ENCODE measurements at places on chromosomes 12 and 14. TPM values are rescaled to one million over a fixed set of nuclear protein-coding genes. Genes with fewer than 3 reads are reported as not detected.

DNA sequence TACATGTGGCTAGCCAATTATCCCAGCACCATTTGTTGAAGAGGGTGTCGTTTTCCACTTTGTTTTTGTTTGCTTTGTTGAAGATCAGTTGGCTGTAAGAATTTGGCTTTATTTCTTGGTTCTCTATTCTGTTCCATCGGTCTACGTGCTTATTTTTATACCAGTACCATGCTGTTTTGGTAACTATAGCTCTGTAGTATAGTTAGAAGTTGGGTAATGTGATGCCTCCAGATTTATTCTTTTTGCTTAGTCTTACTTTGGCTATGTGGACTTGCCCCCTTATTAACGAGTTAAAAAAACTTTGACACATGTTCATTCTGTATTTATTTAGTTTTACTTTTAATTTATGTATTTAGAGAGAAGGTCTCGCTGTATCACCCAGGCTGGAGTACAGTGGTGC is 120.4 kb downstream of the ADCK1 start:
- no peak for DNase-seq

Gene CHFR
- total RNA-seq = 50.2 TPM

DNA sequence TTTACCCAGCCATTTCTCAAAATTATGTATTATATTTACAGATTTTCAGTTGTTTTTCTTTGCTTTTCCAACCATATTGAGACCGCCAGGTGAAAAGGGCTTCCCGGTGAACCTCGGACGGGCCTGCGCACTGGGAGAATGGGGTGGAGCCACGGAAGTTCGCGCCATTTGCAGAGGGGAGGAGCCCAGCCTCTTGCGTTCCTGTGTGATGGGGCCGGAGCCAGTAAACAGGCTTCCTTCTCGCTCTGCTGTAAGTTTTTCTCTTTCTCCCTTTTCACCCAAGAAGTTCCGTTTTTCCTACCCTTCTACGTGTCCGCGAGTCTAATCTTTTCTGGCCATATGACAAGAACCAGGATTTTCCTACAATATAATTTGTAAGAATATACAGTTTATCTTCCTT is 1108.8 kb upstream of the SEL1L start:
- peak; percentile 68 for DNase-seq

DNA sequence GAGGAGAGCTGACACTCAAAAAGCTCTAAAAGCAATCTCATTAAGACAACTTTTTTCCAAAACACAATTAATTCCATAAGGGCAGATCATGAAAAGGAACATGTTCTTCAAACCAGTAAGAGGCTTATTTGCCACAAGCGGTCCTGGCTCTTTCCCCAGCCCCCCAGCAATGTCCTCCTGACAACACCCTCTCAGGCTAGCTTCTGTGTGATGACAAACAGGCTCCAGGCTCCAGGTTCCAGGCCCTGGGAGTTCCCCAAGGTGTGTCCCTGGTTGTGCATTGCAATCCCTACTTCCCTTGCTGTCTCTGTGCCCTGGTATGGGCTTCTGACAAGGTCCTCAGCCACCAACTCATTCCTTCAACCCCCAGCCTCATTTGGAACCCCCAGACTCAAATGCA is 8.9 kb downstream of the HVCN1 start:
- no peak for DNase-seq

- no peak for DNase-seq
Measured at GRCh38 chr12:31603546-31604009, 12.6 kb upstream of the DENND5B start.

DNA sequence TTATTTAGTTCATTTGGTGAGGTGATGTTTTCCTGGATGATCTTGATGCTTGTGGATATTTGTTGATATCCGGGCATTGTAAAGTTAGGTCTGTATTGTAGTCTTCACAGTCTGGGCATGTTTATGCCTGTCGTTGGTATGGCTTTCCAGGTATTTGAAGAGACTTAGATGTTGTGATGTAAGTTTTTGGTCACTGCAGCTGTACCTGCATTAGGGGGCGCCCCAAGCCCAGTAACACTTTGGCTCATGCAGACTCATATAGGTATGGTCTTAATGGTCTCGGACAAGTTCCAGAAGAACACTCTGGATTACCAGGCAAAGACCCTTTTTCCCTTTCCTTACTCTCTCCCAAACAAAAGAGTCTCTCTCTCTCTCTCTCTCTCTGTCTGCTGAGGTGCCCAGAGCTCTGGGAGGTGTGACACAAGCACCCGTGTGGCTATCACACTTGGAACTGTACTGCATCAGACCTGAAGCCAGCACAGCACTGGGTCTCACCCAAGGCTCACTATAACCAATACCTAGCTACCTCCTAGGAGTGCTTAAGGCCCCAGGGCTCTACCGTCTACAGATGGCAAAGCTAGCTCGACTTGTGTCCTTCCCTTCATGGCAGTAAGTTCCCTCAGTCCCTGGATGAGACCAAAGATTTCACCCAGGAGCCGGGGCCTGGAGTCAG is 425.8 kb upstream of the ATXN7L3B start:
- DNase-seq = peak; percentile 34

DNA sequence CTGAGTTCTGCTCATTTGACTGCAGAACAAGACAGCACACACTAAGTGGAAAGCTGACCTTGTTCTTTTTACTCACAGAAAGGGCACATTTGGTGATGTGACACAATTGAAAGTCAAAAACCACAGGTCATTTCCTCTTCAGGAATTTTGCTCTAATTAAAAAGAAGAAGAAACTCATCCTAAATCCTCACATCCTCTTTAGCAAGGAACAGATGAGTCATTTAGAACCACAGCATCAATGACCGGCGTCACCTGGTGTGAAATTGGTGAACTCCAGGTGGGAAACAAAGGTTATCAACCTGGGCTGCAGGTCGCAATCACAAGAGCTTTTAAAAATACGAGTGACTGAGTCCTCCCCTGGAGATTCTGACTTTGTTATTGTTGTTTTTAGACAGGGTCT is 2.9 kb upstream of the RNU6-8 start:
- no peak for DNase-seq

Gene RFLNA
- total RNA-seq = 1.0 TPM

GRCh38 chr12:131047789-131048610 is 94.3 kb downstream of the ADGRD1 start:
- peak; percentile 64 for DNase-seq
